ENCODE measurements at places on chromosomes 5 and 9. TPM values are rescaled to one million over a fixed set of nuclear protein-coding genes. Genes with fewer than 3 reads are reported as not detected.

GRCh38 chr5:161546095-161546469, 443 bp downstream of the GABRB2 start:
- DNase-seq, result no peak

DNA sequence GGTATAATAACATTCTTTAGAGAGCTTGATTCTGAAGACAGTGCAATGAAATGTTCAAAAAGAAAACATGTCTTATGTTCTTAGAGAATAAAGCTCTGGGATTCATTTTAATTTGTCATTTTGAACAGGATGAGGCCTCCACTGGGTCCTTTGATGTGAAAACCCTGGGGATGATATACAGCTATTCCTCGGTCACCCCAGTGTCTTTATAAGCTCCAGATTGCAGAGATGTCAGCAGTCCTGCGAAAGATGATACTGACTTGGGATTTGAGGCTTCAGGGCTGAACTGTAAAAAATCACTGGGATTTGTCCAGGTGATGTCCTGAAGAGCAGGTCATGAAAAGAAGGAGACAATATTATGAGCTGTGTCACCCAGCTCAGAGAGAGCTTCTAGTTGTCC, 529.7 kb upstream of the ZNF608 start:
- DNase-seq, result no peak

PCDHB10 gene
- 0.17 TPM for polyA plus RNA-seq

DNA sequence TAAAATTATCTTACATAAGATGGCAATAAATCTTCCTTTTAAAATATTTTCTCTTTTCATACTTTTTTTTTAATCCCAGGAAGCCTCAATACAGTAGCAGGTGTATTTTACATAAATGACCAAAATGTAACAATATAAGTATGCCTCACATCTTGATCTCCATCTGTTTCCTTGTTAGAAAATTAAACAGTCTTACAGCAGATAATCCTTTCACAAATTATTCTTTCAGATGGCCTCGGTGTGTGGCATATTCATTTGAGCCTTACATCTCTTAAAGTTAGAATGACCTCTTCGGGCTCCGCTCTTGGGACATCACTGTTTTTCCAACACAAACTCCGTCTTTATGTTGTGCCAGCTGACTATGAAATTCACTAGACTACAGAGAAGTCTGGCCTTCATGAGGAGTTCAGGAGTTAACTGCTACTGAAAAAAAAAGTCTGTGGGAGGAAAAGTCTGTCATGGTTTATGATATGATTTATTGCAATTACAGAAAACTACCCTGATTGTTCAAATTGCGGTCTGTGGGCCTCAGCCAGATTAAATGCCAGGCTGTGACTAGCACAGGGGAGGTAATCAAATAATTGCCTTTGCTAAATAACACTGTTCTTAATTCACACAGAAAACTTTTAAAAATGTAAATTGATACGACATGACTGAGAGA, 292.9 kb upstream of the PUM3 start:
- no peak for DNase-seq

LMX1B gene
- polyA plus RNA-seq, result 0.04 TPM

FRMPD1 gene
- polyA plus RNA-seq, result 0.68 TPM

DNA sequence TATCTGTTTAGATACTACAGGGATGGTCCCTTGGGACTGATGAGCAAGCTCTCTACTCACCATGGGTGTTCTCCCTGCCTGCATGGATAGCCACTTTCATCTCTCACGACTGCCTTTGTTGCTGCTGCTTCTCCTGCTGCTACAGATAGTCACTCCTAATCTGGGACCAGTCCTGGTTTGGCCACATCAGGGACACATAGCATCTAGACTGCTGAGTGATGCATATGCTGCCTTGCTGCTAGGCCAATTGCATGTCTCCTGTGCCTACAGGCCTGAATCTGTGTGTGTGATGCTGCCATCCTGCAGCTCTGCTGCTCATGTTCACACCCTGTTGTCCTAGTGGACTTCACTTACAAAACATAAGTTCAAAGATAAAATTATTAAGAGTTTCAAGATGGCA, 297.1 kb downstream of the HCN1 start:
- no peak for DNase-seq

ARHGEF39 gene
- polyA plus RNA-seq, result 0.20 TPM

PLPPR1 gene
- not detected for polyA plus RNA-seq

PCDHB6 gene
- 0.09 TPM for polyA plus RNA-seq

- DNase-seq, result no peak
These were observed 276.6 kb downstream of the MAST4 start for GRCh38 chr5:66872736-66873331.

GRCh38 chr5:76620166-76620565, 3.0 kb downstream of the F2RL2 start:
- no peak for DNase-seq

PDLIM4 gene
- 1.8 TPM for polyA plus RNA-seq

- DNase-seq, result no peak
These were observed 42.0 kb downstream of the THBS4 start for GRCh38 chr5:80077051-80077714.

- no peak for DNase-seq
These were observed 253.8 kb downstream of the PBX3 start for GRCh38 chr9:126000731-126001580.

- no peak for DNase-seq
These were observed 4.3 kb downstream of the AQP3 start for GRCh38 chr9:33443047-33443446.

DNA sequence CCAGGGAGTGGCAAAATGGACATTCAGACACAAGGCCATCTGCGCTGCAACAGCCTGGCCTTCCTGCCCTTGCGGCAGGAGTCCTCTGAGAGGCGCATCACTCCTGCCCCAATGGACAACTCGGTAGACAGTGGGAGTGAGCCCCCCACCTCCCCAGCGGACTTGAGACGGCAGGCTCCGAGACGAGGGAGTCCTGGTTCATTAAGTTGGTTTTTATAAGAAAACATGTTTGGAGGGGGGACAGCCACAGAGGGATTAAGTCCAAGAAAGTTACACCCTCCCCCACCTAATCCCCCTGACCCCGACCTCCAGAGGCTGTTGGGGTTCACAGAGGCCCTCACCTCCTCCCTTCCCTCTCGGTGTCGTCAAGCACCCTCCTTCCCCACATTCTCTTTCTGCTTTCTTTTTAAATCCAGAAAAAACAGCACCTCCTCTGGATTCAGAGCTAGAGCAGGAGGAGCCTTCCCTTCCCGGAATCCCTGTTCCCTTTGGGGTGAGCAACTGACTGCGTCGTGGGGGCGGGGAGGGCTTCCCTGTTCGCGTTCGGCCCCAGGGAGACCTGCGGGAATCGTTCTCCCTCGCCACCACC, 1.8 kb upstream of the EGR1 start:
- DNase-seq, result no peak

CER1 gene
- not detected for polyA plus RNA-seq

QRFP gene
- not detected for polyA plus RNA-seq

GRCh38 chr9:136140966-136141365, 22.3 kb upstream of the TMEM250 start:
- no peak for DNase-seq

TAF1L gene
- under 0.01 TPM for polyA plus RNA-seq

- DNase-seq, result no peak
These were observed 58.2 kb downstream of the PHF2 start for GRCh38 chr9:93634311-93635185.

BRINP1 gene
- polyA plus RNA-seq, result not detected

- no peak for DNase-seq
These were observed 38.0 kb downstream of the RIGI start for GRCh38 chr9:32487981-32488380.

DNA sequence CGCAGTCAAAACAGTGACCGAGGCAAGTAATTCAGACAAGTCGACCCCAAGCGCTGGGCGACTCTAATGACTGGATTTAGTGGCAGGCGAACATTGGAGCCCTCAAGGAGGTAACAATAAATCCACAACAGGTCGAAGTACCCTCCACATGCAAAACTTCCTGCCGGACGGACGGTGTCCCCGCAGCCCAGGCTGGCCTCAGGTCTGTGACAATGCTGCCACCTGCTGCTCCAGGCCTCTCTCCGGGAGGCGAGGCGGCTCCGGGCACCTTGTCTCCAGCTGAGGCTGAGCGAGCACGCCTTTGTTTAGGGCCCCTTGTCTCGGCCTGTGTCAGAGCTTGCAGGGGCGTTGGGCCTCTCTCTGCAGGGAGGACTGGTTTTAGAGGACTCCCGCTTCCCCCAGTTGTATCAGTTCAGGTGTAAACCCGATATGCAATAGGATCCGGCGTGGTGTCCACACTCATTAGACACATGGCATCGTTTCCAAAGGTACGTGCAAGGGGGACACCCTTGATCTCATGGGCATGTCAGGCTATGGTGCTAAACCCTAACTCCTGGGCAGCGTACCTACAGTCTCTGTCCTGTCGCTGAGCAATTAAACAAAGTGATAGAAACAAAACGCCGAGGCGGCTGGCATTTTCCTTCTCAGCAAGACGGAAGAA, 628.0 kb upstream of the ADAMTS16 start:
- DNase-seq, result no peak

GRCh38 chr5:75734913-75735789, 17.9 kb upstream of the POC5 start:
- DNase-seq, result no peak

DNA sequence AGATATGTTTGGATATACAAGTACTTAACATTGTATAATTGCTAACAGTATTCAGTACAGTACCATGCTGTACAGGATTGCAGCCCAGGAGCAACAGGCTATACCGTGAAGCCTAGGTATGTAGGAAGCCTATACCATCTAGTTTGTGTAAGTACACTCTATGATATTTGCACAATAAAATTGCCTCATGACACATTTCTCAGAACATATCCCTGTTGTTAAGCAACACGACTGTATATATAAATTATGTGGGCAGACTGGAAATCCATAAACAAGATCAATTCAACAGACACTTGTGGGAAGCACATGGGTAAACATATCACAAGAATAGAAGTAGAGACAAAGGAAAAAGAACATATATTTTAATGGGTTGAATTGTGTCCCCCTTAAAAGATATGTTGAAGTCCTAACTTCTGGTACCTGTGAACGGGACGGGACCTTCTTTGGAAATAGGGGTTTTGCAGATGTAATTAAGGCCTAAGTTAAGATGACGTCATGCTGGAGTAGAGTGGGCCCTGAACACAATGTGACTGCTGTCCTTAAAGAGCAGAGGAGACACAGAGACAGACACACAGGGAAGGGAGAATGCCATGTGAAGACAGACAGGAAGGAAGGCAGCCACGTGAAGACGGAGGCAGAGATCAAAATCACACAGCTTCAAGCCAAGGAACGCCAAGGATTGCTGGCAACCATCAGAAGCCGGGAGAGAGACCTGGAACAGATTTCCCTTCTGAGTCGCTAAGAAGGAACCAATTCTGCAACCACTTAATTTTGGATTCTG, 76.3 kb downstream of the SCAI start:
- DNase-seq, result no peak

- DNase-seq, result peak; percentile 28
These were observed 1.4 kb downstream of the SLC6A19 start for GRCh38 chr5:1202798-1203185.

ENTREP1 gene
- polyA plus RNA-seq, result 5.1 TPM

DNA sequence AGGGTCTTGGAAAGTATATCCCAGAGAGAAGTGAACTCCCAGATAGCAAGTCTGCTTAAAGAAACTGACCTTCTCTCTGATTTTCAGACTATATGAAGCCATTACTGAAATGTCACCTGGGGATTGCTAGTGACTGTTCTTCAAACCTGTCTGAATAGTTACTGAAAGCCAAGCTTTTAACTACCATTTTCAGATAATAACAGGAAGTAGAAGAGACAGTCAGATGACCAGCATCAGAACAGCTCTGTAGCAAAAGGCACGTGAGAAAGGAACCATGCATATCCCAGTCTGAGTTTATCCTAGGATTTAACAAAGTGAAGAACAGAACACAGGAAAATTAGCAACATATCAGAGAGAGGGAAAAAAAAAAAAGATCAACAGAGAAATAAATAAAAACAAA, 74.9 kb upstream of the SELENOP start:
- DNase-seq, result no peak

- DNase-seq, result peak; percentile 61
These were observed 9.7 kb downstream of the TIGD6 start for GRCh38 chr5:149990518-149991376.

MINAR2 gene
- not detected for polyA plus RNA-seq

DNA sequence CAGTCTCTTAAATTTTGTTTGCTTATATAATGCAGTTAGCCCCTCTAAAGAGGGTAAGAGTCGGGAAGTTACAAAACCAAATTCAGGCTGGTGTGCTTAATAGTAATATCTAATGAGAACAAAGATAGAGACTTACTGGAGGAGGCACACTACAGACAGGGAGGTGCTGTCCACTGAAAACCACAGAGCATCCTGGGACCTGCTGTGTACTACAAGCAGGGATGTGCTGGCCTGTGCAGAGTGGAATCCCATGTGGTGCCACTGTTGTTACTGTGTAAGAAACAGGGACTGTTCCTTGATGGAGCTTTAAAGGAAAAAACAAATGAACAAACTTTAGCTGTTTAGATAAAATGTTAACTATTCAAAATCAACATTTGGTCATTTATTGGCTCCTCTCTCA, 42.4 kb downstream of the RNF38 start:
- no peak for DNase-seq

ELAVL2 gene
- polyA plus RNA-seq, result 0.03 TPM

ZNF883 gene
- polyA plus RNA-seq, result 0.62 TPM

GRCh38 chr5:14148890-14149671, 5.9 kb downstream of the TRIO start:
- DNase-seq, result no peak

- no peak for DNase-seq
These were observed 631 bp downstream of the B4GALT7 start for GRCh38 chr5:177600508-177601018.

DNA sequence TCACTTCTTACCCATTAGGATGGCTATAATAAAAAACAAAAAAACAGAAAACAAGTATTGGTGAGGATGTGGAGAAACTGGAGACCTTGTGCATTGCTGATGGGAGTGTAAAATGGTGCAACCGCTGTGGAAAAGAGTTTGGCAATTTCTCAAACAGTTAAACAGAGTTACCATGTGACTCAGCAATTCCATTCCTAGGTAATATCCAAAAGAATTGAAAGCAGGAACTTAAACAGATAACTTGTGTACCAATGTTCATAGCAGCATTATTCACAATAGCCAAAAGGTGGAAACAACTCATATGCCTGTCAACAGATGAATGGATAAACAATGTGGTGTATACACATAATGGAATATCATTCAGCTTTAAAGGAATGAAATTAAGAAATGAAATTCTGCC, 28.9 kb downstream of the DCP2 start:
- DNase-seq, result no peak

DNA sequence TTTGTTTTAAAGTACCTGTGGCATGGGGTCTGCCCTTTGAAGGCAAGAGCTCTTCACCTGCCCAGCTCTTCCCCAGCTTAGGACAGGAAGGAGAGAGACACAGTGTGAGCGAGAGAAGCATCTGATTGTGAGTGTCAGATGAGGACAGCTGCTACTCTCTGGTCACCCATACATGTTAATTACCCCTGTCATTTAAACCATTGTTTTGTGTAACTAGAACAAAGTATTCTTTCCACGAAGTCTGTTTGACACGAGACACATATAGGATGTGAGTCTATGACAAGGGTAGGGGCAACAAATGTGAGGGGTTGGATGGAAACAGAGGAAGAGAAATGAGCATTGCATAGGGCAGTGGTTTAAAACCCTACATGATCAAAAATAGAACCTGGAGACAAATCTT, 3.0 kb upstream of the CD274 start:
- DNase-seq, result no peak

CDH9 gene
- polyA plus RNA-seq, result not detected

GMCL2 gene
- polyA plus RNA-seq, result not detected

ARL10 gene
- 3.9 TPM for polyA plus RNA-seq

All from psoas muscle (tissue), 8 donors.